ENCODE measurements at places on chromosomes 3 and 15.

DNA sequence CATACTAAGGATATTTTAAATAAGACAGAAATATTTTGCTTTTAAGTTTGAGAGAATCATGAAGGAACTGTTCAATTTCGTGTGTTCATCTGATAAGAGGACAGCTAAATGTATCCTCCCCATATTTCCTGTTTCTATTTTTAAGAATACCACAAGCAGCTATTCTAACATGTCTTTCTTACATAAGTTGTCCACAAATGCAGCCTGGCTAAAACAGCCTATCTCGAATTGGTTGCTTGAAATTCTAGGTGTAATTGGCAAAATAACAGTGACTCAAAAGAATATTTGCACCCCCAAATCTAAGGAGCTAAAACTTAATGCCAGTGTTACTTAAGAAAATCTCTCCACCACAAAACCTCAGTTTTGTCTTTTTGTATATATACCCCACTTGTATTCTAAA is 35.0 kb downstream of the BTLA start:
- no peak for DNase-seq

DNA sequence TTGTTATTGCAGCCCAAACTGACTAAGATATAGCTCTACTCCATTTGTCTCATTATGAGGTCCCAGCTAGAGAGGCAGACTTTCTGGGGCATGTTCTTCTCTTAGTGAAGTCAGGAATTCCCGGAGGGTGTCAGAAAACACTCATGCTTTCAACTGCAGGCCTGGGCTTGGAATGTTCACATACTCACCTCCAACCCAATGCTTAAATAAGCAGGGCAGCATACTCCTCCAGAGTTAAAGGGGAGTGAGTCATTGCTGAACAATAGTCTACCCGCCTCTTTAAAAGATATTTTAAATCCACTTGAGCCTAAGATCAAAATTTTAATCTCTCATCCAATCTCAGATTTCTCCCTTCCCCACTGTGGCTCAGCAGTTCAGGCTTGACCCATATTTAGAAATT is 167.8 kb upstream of the DPH6 start:
- no peak for DNase-seq

- DNase-seq: no peak
These were observed 46.1 kb upstream of the RASGRP1 start for GRCh38 chr15:38610748-38611147.

GRCh38 chr3:50912746-50913145 is 238.0 kb downstream of the DOCK3 start:
- no peak for DNase-seq

DNA sequence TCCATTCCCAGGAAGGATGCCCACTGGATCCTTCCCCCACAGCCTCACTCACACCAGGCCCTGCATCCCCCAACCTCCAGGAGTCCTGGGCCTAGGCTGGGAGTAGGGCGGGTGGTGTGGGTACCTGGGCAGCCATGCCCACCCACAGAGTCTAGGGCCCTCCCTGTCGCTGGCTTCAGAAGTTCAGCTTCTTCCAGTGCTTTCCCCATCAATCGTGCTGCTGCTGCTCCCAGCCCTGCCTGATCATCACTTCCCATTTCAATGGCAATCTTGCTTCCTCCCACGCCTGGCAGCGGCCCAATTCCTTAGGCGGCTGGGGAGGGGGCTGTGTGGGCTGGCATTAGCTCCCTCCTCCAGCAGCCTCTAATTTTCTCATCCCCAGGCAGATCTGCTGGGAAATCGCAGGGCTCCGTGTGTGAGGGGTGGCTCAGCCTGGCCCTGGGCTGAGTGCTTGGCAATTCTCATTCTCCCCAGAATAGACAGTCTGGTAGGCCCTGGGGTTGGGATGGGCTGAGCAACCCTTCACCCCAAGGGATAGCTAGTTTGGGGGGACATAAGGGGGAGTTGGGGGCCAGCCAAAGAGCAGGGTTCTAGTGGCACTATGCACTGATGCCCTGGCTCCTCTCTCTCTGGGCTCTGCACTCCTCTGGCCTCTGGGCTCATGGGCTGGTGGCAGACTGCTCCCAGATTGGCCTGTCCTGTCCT is 66.4 kb downstream of the SCN5A start:
- no peak for DNase-seq

DNA sequence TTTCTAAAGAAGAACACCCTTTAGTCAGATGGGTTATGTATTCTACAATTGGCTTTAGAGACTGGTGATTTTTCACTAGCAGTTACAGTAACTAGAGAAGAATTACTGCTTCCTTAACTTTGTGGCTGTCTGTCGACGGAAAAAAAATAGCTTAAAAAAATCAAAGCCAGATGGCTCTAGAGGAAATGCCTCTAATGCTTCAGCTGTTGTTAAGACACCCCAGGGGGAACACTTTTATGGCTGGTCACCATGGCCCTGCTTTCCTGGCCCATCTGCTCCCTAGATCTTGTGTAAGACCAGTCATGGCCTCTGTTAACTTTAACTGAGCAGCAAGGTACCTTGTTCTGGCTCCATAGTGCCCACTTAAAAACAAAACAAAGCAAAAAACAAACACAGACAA is 198.6 kb upstream of the PLSCR5 start:
- DNase-seq: peak; percentile 95

DNA sequence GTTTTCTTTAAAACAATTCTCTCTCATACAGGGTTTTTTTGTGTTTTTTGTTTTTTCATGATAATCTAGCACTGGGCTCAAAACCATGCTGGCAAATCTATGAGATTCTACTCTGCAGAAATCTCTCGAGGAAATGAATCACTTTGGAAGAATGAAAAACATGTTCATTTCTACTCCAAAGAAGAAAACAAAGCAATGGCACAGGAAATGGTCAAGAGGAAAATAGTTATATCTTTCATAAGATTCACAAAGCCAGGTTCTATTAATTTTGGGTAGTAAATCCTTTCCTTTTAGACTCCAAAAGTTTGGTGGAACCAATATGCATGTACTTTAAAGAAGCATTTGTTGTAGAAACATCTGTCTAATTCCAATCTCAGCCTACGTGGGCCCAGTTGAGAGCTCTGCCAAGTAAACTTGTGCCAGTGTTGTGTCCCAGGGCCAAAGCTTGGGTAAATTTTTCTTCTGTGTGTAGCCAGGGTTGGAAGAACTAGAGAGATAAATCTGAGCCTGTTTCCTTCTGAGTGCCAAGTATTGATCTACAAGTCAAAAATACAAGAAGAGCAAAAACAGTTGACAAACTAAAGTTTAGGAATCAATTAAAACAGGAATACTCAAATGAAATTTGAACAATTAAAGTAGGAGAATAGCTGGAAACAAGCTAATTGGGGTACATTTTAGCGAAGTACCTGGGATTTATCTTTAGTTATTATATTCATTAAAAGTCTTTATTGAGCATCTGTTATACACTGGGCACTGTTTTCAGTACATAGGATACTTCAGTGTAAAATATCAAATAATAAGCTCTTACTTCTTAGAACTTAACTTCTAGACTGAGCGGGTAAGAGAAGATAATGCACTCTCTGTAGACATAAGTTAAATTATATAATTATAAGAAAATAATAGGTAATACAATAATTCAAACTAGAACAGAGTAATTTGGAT is 657.5 kb upstream of the NECTIN3 start:
- DNase-seq: no peak

DNA sequence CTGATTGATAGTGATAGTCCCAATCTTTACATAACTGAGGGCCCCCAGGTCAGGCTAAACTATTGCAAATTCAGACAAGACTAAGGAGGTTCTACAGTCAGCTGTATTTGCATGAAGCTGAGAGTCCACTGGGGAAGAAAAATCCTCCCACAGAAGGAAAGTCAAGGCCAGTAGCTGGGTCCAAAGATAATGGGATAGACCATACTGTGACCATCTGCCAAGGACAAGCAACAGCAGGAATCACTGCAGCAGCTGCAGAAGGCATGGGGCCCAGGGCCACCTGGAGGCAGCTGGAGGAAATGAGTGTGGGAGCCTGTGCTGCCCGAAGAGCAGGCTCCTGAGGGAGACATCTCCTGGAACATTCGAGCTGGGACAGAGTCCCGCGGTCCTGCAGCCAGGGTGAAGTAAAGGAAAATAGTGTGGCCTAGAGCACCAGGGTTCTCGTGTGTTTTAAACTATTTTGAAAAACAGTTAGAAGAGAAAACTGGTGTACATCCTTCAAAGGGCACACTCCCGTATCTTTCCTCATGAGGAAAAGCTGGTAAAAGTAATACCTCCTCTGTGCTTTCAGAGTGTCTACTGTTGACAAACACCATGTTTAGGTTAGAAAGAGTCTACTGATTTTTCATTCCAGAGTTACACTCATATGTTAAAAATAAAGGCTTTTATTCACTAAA is 13.2 kb upstream of the TMEM212 start:
- DNase-seq: peak; percentile 85

DNA sequence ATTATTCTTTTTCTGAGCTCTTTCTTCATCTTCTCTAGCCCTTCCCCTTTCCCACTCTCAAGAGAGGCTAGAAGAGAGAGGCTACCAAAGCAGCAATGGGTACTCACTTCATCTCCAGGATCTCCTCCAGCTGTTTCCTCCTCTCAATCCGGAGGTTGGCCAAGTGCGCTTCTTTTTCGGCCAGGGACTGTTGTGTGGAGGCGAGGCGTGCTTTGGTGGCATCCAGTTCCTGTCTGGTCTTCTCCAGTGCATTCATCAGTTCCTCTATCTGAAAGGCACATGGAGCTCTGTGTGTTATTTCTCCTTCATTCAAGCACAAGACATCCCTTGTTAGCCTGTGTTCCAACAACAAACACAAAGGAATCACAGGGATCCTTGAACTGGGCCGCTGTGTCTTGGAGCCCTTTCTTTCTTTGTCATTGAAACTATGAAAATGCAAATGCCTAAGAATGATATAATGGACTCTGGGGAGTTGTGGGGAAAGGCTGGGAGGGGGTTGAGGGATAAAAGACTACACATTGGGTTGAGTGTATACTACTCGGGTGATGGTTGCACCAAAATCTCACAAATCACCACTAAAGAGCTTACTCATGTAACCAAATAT is 401.3 kb upstream of the WNT5A start:
- no peak for DNase-seq

GRCh38 chr15:50506121-50506520 is 40.3 kb downstream of the USP50 start:
- no peak for DNase-seq

DNA sequence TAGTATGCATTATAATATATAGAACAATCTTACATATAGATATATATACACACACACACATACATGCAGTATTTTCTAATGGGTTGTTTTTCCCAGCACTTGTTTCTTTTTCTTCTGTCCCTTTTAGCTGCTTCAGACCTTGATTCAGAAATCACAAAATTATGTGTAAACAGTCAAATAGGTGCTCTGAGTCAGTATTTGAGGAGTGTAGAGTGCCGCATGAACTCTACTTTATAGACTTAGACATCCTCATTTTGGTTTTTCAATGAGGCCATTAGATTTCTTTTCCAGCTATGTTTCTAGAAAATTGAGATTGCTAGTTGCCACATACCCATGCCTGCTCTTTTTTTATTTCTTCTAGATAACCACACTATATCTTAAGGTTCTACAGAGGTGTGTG is 58.2 kb downstream of the HHLA2 start:
- DNase-seq: no peak

DNA sequence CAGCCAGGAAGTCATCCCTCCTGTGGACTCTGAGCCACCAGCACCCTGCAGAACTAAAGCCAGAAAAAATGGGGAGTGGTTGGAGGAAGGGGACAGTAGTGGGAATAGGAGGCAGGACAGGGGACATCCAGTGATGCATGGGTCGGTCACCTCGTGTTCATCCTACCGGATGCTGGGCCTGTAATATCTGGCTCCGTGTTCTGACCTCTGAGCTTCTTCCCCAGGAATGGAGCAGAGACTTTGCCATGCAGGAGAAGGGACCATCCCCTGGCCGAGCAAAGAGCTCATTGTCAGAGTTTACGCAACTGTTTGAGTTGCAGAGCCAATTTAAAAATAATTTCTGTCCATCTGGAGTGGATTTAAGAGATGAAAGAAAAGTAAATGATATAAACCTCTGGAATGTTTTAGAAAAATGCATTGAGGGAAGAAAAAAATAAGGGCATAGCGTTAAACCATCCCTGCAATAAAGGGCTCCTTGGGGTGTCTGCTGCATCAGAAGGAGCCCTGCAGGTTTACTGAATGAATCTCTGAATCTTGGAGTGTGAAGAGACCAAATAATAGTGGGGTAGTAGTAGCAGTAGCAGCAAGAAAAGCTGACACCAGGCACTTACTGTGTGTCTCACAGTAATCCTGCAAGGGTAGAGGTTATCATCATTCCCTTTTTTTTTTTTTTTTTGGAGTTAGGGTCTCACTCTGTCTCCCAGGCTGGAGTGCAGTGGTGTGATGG is 70.9 kb downstream of the AAGAB start:
- no peak for DNase-seq

DNA sequence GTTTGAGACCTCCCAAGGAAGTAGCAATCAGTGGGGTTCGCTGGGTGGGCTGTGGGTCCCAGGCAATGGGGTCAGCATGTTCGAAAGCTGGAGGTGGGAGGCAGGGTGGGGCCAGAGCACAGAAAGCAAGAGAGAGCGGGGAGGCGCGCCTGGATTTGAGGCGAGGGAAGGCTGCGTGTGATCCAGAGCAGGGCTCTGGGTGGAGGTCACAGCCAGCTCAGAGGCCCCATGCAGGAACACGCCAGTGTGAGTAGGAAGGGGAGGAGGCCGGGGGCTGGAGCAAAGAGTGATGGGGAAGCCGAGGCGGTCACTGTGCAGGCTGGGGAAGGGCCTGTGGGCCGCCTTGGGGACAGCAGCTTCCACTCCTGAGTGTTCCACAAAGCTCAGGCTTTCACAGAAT is 8.8 kb downstream of the DNAJB8 start:
- no peak for DNase-seq

DNA sequence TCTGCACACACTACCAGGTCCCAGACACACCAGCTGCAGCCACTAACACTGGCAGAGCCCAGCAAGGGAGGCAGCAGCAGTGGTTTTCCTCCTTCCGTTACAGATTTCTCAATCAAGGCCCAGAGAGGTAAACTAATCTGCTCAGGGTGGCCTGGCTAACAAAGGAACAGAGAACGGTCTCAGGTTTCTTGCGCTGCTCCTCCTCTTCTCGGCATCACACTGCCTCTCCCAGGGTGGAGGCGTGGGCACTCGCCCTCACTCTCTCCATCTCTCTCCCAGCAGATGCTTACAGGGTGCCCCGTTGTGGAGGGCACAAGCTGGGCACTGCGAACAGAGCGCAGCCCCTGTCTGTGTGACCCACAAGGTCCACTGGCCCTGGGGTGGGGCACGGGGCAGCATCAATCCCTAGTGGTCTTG is 228.7 kb downstream of the VPS13C start:
- DNase-seq: no peak

DNA sequence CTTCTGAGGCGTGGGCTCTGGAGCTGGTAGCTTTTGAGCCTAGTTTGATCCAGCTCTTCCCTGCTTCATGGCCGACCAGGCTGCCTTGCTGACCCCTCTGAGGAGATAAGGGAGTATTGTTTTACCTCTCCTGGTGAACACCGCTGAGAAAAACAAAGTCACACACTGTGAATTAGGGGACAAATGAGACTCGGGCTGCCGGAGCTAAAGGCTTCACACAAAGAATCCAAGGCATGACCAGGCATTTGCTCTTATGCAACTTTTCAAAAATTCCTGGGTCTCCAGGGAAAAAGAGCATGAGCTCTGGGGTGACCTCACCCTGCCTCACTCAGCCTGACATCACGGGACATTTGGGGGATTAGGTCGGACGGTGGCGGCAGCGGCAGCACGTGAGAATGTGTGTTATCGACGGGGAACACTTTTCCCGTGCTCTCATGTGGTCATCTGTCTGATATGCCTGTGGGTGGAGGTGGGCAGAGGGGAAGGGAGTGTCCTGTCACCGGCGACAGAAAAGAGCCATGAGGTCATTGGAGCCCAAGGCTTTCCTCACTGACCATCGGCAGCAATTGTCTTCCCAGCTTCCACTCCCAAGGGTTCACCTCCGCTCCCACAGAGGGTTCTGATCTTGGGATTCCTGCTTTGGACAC is 61.0 kb downstream of the TMEM44 start:
- DNase-seq: no peak
